Activated T-cell treated with anti-CD3 and anti-CD28 coated beads for 1 hour (primary cell): ENCODE measurements at places on chromosomes 2 and 18.

- DNase-seq: no peak
Measured at GRCh38 chr2:217338306-217338916, 478.5 kb upstream of the TNP1 start.

DNA sequence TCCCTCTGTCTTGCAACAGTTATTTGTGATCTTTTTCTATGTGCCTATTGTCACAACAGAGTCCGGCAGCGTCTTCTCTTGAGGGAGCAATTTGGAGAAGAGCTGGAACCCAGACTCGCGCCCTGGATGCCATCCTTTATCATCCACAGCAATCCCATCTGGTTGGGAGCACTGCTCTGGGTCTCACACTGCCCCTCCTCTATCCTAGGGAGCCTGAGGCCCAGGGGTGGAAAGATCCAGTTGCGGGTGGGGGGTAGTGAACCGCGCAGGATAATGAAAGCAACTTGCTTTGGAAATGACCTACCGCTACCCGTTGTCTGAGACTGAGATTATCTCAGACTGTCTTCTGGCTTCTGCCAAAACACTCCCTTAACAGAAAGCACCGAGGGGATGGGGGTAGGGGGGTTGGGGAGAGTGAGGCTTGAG lies 713 bp downstream of the WBP1 start:
- DNase-seq: no peak

DNA sequence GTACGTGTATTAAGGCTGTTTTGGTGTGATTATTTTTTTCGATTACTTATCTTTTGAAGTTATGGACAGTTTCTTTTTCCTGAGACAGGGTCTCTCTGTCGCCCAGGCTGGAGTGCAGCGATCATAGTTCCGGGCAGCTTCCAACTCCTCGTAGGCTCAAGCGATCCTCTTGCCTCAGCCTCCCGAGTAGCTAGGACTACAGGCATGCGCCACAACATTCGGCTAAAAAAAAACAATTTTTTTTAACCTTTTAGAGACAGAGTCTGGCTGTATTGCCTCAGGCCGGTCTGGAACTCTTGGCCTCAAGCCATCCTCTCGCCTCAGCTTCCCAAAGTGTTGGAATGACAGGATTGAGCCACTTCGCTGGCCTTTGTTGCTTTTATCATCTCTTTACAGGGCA lies 945 bp downstream of the HAT1 start:
- DNase-seq: no peak

- no peak for DNase-seq
Measured at GRCh38 chr2:15863089-15863488, 77.3 kb upstream of the MYCN start.

DNA sequence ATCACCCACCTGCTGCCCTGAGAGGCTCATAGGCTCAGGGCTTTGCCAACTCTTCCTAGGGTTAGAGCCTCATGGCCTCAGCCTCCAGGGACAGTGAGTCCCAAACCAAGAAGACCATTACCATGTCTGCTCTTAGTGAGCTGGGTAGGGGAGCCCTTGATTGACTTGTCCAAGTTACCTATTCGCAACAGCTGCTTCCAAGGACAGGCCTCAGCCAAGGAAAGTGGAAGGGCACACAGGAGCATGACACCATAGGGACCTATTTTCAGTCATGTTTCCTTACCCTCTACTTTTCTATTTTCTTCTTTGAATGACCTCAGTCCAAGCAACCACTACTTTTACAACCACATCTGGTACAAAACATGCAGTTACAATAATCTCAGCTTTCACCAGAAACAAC lies 81.6 kb downstream of the LBH start:
- no peak for DNase-seq

GRCh38 chr2:57443973-57444521 lies 602.6 kb upstream of the VRK2 start:
- no peak for DNase-seq

- DNase-seq: no peak
Measured at GRCh38 chr2:84320940-84321339, 138.1 kb downstream of the SUCLG1 start.

DNA sequence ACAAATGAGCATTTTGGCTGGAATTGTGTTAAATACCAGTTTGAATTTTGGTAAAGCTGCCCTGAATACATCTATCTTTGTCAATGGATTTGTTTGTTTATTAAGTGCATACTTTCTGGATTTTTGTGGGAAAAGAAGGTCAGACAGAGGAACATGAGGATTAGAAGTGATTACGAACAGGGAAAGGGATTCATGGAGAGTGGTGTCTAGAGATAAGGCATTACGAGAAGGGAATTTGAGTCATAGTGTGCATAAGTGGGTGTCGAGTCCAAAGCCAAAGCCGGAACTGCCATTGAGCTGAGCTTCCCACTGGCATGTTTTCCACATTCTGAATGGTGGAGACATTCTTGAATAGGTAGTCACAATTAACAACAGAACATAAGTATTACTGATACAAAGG lies 68.9 kb upstream of the EFEMP1 start:
- no peak for DNase-seq

DNA sequence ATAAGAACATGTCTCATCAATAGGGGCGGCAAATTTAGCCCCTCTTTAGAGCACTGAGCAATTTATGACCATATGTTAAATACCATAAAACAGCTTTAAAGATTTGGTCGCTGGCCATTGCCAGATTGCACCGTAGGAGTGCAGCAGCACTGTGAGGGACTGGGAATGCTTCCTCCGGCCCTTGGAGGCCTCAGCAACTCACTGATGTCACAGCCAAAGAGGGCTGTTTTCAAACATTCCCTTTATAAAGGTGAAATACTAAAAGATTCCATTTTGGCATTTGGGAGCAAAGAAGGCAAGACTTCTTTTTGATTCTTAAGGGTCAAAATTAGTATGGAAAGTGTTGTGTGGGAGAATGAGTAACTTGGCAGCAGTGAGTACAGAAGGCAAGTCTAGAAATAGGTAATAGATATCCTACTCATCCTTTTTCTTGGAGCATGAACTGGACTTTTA lies 63.7 kb downstream of the BABAM2 start:
- no peak for DNase-seq

DNA sequence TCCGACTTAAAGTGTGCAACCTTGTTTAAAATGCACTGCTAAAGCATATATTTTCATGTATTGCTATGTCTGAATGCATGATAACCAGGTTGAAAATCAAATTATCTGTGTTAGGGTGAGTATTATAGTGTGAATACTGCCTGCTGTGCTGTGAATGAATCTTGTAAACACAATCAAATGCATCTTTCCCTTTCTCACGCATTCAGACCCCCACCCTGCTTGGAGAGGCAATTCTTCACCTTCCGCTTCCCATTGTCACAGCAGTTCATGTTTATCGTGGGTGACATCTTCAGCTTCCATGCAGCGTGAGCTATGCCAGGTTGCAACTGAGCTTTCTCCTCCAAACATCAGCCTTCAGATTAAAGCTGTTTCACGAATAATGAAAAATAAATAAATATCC lies 418.0 kb downstream of the MEIS1 start:
- DNase-seq: no peak

- no peak for DNase-seq
Measured at GRCh38 chr2:60934165-60934722, 52.9 kb downstream of the REL start.

DNA sequence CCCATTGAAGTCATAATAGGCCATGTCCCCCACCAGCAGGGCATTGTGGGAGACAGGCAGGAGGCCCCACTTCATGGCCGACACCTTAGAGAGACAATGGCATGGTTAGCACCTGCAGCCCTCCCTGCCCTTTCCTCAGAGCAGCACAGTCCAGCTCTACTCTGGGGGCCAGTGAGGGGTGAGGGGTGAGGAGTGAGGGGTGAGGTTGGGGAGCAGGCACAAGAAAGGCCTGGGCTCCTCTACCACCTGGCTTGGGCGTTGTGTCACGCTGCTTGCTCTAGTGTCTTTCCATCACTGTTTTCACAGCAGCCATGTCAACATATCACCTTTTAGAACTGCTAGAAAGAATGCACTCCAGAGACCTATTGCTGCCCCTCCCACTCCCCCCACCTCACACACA lies 77.2 kb downstream of the ADD2 start:
- DNase-seq: no peak

GRCh38 chr2:7559791-7560190 lies 642.6 kb downstream of the RNF144A start:
- DNase-seq: no peak

- no peak for DNase-seq
Measured at GRCh38 chr2:23916727-23917405, 10.1 kb downstream of the ATAD2B start.

DNA sequence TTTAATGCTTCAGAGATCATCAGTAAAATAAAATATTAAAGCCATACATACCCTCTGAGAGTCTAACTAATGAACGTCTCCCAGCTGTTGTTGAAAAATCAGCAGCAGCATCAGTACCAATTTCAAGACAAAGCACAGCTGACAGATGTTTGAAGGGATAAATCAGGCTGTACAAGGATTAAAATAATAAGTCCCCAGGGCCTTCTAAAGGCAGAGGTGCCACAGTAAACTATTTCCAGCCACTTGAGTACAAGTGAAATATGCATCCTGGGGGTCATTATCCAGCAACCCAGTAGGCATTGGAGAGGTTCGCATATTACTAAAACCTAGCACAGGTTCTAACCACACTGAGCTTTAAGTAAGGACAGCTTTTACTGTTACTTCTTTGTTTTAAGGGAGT lies 76.9 kb downstream of the NXPH2 start:
- no peak for DNase-seq

DNA sequence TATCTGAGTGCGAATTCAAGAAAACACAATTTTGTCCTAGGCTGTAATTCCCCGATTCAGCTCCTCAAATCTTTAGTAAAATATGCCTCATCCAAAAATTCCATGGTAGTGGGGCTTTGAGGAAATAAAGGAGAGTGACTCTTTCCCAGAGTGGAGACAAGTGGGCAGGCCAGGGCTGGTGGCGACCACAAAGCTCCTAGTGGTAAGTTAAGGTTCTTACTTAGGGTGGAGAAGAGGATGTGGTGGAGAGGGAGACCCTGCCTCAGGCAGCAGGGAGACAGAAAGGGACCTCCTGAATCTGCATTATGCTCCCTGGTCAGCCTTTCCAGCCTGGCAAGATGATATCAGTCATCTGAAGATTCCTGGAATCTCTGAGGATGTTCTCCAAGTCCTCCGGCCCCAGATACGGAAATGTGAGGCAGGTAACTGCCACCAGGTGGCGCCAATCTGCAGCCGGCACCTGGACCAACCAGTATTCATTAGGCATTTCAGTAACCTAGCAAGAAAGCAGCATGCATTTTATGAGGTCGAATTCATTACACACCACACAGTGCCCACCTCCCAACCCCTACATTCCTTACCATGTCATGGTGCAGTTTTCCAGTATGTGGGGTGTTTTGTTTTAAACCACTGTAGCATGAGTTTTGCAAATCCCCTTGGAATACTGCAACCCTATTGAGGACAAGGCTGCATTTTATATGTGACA lies 106.4 kb downstream of the POLE4 start:
- peak; percentile 12 for DNase-seq

- no peak for DNase-seq
Measured at GRCh38 chr2:238949710-238950345, 101.9 kb downstream of the TWIST2 start.

GRCh38 chr18:3151399-3152264 lies 68.1 kb downstream of the MYOM1 start:
- no peak for DNase-seq

DNA sequence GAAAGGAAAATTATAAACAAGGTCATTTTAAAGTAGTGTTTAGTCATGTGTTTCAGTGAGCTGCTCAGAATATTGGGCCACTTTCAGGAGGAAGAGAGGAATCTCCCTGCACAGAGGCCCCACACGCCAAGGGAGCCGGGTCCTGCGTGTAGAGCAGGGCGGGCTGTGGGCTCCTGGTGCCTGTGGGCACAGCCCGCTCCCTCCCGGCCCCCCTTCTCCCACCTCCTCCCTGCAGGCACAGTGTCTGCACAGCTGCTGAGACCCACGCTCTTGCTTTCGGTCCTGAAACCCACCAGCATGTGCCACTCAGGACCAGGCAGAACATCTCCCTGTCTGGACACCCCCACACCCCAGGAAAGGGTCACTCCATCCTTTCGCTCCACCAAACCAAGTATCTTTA lies 167.6 kb upstream of the SALL3 start:
- no peak for DNase-seq

DNA sequence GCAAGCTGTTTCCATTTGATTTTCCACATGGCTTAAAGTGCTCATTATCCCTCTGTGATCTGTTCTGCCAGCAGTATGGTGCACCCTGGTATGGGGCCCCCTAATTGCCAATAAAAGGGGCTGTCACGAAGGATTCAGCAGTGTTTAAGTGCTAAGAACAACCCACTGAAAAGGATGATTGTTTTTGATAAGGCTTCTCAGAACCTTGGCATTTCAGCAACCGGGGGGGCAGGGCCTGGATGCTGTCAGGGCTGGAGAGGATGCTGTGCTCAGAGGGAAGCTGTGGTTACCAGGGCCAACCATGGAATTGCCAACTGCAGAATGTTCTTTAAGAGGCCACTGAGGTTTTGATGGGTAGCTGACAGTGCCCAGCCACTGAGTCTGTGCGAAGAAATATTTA lies 117.8 kb downstream of the CTIF start:
- DNase-seq: no peak

DNA sequence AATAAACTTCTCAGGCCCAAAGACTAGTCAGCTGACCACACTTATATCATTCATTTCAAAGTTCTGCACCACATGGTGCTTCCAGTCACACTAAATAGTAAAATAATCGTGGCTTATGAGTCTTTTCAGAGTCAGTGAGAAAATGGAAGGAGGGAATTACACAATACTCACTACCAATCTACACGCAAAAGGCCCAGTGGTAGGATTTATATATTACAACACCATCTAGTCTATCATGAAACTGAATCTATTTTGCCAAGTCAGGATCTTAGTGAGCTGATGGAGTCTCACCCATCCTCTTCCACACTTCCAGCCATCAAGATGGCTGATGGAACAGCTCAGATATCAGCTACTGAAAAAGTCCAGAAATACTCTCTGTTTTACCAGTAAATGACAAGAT lies 21.9 kb downstream of the INO80D start:
- no peak for DNase-seq

GRCh38 chr2:179884193-179884592 lies 22.8 kb upstream of the ZNF385B start:
- DNase-seq: no peak

- DNase-seq: no peak
Measured at GRCh38 chr2:200658278-200658864, 72.6 kb downstream of the AOX1 start.

DNA sequence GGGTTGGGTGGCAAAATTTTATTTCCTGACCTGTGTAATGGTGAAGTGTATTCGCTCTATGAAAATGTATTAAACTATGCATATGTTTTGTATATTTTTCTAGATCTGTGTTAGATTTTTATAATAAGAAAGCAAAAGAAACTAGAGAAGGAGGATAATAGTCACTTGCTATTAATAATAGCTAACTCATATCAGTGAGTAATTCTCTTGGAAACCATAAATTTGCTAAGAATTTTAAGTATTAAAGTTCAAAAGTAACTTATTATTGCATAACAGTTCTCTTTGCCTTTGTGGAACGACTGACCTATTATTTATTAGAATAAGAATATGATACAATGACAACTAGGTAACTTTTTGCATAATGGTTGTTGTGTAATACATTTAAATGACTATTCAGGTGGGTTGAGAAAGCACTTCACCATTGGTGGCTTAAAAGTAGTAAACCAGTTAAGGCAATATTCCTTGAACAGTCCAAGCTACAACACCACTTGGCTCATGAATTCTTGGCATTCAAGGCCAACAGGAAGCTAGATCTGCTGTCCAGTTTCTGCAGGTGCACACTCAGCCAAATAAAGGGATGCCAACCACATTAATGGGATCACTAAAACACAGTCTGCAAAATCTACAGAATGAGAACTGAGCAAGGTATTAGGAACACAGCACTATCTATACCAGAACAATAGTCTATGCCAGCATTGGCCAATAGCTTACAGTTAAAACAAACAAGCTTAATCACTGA lies 921.3 kb downstream of the CPS1 start:
- DNase-seq: no peak
